Eye (tissue), 1 donor: ENCODE measurements at places on chromosomes 1 and 21.

GRCh38 chr1:33392206-33392605, 38.7 kb downstream of the PHC2 start:
- no peak for DNase-seq

DNA sequence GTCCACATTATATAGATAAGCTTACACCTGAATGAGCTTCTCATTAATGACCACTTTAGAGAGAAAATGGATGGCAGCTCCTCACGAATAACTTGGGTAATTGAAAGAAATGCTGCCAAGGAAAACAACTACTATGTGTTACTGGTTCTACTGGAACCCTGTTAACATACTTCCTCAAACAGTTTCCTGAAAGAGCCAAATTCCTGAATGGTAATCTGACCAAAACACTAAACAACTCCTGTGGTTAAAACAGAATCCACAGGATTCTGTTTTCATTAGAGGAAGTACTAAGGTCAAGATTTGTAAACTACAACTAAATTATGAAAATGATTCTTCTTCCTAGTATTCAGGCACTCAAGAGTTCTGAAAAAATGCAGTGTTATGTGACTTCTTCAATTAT, 107.2 kb downstream of the DNM3 start:
- no peak for DNase-seq

DNA sequence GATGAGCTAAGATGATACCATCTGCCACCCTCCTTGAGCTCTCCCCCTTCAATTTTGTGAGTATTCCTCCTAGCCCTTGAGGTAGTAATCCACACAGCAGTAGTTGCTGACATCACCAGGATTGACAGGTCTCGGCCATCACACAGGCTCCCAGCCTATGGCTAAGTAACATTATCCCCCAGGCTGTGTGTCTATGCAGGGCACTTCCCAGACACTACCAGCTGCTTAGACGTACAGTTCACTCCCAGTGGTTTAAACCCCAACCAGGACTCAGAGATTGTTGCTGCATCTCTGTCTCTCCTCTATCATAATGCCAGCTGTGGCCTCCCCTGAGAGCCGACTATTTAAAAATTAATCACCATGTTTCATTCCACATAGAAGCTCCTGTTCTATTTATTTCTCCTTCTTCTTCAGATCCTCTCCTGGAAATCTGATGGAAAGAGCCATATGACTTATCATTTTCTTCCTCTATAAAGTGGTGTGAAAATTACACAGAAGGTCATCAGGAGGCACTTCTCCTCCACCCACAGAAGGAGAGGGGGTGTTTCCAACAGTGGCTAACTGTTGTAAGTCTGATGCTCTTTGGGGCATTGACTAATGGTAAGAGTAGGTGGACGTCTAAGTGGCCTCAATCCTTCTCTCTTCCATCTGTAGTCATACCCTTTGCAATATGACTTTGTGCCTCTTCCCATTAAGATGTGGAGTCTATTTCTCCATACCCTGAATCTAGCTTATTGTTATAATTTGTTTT, 396.3 kb downstream of the SETD4 start:
- DNase-seq = peak; percentile 56

DNA sequence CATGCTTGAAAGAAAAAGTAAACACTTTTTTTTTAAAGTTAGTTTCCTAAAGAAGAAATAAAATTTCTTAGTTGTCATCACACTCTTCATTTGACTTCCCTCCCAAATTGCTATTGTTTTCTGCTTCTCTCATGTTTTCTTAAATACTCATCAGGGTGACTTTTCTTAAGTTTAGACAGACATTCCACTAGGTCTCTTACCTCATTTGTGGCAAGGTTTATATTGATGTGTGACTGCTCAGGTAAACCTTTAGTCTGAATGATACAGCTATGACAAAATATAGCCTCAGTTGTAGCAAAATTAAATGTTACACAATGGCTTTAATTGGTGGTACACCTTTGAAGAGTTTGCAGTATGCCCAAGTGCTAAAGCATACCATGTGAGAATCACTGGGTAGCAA, 78.6 kb downstream of the ATF6 start:
- DNase-seq = no peak

GRCh38 chr1:32769524-32770220, 47.5 kb downstream of the YARS1 start:
- no peak for DNase-seq

GRCh38 chr1:183466781-183467180, 5.5 kb upstream of the SMG7 start:
- no peak for DNase-seq

GRCh38 chr1:201376464-201377374, 761 bp downstream of the TNNT2 start:
- peak; percentile 75 for DNase-seq

DNA sequence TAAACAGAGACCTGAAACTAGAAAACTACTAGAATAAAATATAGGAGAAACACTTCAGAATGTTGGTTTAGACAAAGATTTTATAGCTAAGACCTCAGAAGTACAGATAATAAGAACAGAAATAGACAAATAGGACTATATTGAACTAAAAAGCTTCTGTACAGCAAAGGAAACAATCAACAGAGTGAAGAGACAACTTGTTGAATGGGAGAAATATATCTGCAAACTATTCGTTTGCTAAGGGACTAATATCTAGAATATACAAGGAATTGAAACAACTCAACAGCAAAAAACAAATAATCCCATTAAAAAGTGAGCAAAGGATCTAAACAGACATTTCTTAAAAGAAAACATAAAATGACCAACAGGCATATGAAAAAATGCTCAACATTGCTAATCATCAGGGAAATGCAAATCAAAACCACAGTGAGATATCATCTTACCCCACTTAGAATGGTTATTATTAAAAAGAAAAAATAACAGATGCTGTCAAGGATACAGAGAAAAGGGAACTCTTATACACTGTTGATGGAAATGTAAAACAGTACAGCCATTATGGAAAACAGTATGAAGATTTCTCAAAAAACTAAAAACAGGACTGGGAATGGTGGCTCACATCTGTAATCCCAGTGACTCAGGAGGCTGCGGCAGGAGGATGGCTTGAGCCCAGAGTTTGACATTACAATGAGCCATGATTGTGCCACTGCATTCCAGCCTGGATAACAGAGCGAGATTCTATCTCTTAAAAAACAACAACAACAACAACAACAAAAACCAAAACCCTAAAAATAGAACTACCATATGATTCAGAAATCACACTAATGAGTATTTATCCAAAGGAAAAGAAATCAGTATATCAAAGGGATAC, 37.3 kb upstream of the ZSWIM5 start:
- no peak for DNase-seq

GRCh38 chr1:232810856-232811255, 5.6 kb downstream of the MAP10 start:
- DNase-seq = no peak

GRCh38 chr1:242813490-242814091, 289.1 kb upstream of the PLD5 start:
- no peak for DNase-seq

GRCh38 chr1:169697755-169698154, 13.7 kb downstream of the SELL start:
- DNase-seq = no peak

GRCh38 chr21:15240848-15241247, 176.0 kb upstream of the NRIP1 start:
- no peak for DNase-seq

- DNase-seq = peak; percentile 82
These were observed 19.3 kb downstream of the SH2D2A start for GRCh38 chr1:156797212-156797871.

- no peak for DNase-seq
These were observed 117.6 kb downstream of the NME7 start for GRCh38 chr1:169250022-169250421.

GRCh38 chr1:906600-907420, 16.9 kb upstream of the SAMD11 start:
- DNase-seq = peak; percentile 33

DNA sequence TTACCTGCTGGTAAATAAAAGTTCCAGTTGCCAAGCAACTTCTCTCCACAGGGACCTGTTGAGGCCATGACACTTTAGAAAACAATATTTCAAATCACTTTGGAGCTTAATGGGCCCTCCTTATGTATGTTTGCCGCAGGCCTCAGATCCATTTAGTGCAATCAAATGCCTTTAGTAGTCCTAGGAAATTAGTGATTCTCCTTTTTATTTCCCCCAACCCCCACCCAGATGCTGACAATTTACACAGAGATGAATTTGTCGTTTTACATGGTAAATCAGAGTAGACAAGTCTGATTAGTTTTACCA, 83.6 kb downstream of the CLIC4 start:
- DNase-seq = no peak

- DNase-seq = peak; percentile 77
These were observed 6.6 kb downstream of the GOLT1A start for GRCh38 chr1:204207136-204207616.

DNA sequence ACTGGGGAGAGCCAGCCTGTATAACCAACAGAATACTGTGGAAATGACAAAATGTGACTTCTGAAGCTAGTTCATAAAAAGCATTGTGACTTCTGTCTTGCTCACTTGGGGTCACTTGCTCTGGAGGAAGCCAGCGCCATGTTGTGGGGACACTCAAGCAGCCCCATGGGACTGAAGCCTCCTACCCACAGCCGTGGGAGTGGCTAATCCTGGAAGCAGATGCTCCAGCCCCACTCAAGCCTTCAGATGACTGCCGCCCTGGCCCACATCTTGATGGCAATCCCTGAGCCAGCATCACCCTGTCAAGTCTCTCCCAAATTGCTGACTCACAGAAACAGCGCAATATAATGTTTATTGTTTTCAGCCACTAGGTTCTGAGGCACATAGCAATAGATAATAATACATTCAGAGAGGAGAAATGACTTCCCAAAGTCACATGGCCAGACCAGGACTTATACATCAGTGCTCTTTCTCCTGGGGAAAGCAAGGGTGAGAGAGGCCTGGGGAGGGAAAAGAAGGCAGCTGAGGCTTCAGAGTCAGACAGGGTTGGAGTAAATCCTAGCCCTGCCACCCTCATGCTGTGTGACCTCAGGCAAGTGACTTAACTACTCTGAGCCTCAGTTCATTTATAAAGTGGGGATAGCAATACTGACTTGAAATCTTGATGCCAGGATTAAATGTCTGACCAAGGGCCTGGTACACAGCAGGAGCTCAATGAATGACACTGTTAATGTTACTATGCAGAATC, 5.0 kb upstream of the TNFRSF8 start:
- DNase-seq = no peak

DNA sequence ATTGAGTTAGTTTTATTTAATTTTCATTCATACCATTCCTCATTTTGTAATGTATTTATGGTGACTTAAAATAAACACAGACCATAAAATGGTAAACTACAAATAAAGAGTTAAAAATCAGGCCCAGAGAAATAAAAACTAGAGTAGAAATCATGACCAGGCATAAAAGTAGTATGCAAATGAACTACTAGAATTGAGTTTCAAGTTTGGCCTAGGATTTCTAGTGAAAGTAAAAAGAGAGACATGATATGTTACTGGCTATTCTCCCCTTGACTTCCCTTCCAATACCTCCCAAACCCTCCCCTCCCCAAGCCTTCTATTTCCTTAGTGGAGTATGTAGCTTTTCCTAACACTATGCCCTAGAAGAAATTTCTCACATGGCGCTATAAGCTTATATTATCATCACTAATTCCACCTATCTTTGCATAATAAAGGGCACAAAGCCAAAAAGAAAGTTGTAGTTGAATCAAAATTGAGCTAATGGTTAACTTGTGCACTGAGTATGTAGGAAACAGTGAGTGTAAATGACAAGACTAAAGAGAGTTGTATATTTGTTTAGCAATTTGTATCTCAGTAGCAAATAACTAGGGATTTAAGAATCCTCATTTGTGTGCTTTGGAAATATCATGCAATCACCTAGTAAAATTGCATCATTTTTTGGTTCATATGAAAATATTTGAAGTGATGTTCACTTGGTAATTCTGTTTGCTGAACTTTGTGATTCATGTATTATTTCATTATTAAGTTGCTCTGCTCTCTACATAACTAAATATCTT, 29.7 kb upstream of the CDC14A start:
- no peak for DNase-seq

GRCh38 chr1:32774464-32774808, 42.7 kb downstream of the YARS1 start:
- DNase-seq = no peak

DNA sequence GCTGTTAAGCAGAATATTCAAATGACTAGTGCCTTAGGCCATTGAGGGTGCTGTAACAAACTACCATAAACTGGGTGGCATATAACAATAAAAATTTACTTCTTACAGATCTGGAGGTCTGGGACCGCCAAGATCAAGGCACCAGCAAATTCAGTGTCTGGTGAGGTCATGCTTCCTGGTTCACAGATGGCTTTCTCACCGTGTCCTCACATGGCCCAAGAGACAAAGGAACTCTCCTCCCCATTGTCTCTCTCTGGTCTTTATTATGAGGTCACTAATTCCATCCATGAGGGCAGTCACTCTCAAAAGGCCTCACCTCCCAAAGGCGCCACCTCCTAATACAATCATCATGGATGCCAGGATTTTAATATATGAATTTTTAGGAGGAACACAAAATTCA, 127.3 kb downstream of the GABPA start:
- no peak for DNase-seq

- DNase-seq = no peak
These were observed 164.5 kb upstream of the BEND5 start for GRCh38 chr1:48940962-48941732.

- DNase-seq = no peak
These were observed 582.4 kb downstream of the LTN1 start for GRCh38 chr21:28410256-28410655.

- peak; percentile 92 for DNase-seq
These were observed 27.9 kb downstream of the SSBP3 start for GRCh38 chr1:54378157-54378873.

DNA sequence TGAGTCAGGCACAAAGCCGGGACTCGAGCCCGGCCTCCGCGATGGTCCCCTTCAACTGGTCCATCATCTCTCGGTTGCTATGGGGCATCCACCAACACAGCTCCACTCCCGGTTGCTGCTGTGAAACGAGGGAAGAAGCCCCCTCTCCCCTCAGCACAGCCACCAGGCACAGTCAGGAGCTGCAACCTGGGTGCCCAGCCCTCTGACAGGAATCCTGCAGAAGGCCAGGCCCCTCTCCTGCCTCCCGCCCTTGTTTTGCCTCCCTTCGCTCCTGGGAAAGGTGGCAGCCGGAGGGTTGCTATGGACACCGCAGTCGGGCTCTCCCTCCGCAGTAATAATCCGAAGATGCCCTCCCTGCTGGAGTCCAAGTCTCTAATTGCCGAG, 8.9 kb upstream of the KCNN3 start:
- DNase-seq = peak; percentile 68

DNA sequence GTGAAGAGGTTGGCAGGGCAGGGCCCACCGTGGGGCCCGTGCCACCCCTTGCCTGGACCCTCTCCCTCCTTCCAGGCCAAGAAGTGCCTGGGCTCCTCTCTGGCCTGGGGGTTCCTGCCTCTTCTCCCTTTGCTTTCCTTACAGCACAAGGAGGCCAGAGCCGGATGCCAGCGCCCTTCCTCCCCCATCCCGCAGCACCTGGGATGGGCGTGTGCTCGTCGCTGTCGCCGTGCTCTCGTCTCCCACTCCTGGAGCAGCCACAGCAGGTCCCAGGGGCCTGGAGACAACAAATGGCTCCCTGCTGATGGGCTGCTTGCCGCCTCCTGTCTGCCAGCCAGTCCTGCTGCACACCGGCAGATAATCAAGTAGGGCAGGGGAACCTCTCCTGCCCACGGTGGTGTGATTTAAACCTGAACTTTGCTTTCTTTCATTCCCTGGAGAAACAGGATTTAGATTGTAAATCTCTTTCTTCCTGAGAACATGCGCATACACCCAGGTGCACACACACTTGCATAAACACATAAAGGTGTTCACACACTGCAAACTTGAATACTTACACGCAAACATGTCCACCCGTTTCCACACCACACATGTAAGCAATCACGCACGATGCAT, 50.8 kb upstream of the POU3F1 start:
- DNase-seq = no peak
